ENCODE measurements at places on chromosomes 11 and 22. TPM values are rescaled to one million over a fixed set of nuclear protein-coding genes. Genes with fewer than 3 reads are reported as not detected.

MRGPRE gene
- total RNA-seq = 0.62 TPM

TAGLN gene
- 5,409 TPM for total RNA-seq

PCNX3 gene
- total RNA-seq = 21.3 TPM

SAA2 gene
- 57.1 TPM for total RNA-seq

GUCY1A2 gene
- 63.8 TPM for total RNA-seq

APOA4 gene
- not detected for total RNA-seq

KIF18A gene
- 1.7 TPM for total RNA-seq

USH1C gene
- total RNA-seq = not detected

SHISA8 gene
- not detected for total RNA-seq

ACTN3 gene
- 0.51 TPM for total RNA-seq

TMPRSS4 gene
- total RNA-seq = not detected

MYEOV gene
- 0.57 TPM for total RNA-seq

FAM227A gene
- total RNA-seq = 0.43 TPM

MRPL21 gene
- total RNA-seq = 44.9 TPM

CHRM4 gene
- not detected for total RNA-seq

OR52I1 gene
- total RNA-seq = not detected

NPTXR gene
- total RNA-seq = 8.3 TPM

SELENOM gene
- 575 TPM for total RNA-seq

SNX32 gene
- total RNA-seq = 0.65 TPM

NELL1 gene
- total RNA-seq = not detected

FAM181B gene
- 0.42 TPM for total RNA-seq

RFPL3 gene
- total RNA-seq = not detected

SLC35C1 gene
- total RNA-seq = 13.6 TPM

TRIM29 gene
- total RNA-seq = 8.7 TPM

All from posterior vena cava (tissue), 2 donors.